ENCODE measurements at places on chromosomes 3 and 15.

DNA sequence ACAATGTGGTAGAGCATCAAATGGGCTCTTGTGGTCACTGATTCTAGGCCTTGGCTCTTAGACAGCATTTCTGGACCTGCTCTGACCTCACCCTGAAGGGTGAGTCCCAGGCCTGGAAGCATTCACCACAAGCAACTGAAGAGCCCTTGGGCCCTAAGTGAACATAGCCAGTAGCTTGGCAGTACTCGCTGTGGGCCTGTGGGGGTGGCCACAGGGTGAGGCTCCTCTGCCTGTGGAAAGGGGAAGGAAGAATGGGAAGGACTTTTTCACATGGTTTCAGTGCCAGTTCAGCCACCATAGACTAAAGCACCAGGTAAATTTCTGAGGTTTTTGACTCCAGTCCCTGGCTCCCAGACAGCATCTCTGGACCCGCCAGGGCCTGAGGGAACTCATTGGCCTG, 5.1 kb upstream of the ZSCAN2 start:
- no peak for DNase-seq

DNA sequence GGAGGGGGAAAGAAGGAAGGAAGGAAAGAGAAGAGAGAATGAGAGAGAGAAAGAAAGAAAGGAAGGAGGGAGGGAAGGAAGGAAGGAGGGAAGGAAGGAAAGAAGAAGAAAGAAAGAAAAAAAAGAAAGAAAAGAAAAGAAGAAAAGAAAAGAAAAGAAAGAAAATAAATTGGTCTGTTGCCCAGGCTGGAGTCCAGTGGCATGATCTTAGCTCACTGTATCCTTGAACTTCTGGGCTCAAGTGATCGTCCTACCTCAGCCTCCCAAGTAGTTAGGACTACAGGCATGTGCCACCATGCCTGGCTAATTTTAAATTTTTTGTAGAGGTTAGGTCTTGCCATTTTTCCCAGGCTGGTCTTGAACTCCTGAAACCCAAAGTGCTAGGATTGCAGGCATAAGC, 11.6 kb upstream of the RNF7 start:
- DNase-seq: no peak

DNA sequence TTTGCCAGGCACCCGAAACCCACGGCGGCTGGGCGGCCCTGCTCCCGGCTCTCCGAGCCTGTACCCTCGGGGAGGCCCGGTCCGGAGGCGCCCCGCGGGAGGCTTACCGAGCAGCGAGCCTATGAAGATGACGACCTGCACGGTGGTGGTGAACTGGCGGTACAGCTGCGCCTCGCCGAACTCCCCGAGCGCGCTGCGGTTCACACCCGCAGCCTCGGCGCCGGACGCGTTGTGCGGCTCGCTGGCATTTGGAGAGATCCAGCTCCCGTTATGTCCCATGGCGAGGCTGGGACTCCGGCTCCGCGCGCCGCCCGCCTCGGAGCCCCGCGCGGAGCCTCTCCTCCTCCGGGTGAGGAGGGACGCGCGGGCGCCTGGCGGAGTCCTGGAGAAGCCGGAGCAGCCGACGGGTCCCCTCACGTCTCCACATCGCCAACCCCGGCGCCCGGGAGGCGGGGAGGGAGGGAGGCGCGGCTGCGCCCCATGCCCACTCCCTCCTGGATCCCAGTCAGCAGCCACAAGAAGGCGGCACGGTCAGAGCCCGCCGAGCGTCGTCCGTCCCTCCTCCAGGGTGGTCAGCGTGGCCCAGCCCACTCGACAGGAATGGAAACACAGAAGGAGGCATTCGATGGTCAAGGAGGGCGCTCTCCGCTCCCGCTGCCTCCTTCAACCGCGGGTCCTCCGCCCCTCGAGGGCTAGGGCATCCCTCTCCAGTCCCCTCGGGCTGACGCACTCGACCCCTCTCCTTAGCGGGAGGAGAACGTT, at the start of gene GPR176:
Gene GPR176, minus strand, starts transcription at position 519 of the 762 bp plus-strand sequence. Its CDS starts 240 bp downstream, at position 279.
- DNase-seq: peak; percentile 1

DNA sequence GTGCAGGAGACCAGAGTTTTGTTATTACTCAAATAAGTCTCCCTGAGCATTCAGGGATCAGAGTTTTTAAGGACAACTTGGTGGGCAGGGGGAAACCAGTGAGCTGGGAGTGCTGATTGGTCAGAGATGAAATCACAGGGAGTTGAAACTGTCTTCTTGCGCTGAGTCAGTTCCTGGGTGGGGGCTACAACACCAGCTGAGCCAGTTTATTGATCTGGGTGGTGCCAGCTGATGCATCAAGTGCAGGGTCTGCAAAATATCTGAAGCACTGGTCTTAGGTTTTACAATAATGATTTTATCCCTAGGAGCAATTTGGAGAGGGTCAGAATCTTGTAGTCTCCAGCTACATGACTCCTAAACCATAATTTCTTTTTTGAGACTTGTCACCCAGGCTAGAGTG, 13.8 kb upstream of the ZNF662 start:
- DNase-seq: no peak

DNA sequence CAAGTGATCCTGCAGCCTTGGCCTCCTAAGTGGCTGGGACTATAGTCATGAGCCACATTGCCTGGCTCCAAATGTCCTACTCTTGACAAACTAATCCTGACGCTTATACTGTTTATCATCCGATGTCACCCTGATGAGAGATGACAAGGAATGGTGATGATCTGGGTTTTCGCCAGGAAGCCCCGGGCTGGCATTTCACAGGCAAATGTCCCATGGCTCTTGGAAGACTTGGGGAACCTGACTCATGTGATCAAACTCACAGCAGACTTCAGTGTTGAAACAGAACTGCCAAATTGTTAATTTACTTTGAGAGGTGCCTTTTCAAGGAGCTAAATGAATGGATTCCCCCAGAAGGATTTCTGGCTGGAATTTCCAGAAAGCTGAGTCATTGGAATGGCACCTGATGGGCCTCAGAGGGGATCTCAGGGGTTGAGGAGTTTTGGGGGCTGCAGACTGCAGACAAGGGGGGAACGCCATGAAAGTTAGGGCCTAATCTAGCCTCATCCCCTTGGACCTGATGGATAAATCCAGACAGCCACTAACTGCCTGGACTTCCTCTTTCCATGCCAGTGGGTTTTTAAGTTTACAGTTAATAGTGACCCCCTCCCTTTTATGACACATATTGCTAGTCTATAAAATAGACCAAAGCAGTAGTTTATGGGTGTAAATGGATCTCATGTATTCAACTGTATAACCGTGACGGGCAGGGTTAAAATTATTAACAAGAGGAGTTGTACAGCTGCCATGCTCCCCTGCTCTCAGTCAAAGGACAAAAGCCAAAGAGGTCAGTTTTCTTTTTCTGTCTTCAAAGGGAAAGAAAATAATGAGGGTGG, 146.6 kb downstream of the CHSY1 start:
- DNase-seq: no peak

All from activated naive CD4-positive, alpha-beta T cell (primary cell).